ENCODE measurements at places on chromosomes 3 and 15.

DNA sequence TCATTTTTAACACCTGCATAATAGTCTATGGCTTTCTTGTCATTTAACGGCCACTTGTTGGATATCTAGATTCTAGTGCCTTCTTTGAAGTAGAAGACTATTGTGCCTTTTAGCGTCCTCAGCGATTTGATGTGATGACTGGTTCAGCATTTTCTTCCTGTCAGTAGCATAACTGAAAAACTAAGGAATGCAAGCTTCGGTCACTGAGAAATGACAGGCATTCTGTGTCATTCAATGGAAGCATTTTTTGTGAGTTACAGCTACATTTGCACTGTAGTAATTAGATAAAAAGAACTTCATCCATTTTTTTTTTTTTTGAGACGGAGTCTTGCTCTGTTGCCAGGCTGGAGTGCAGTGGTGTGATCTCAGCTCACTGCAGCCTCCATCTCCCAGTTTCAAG lies 10.3 kb downstream of the NEK11 start:
- DNase-seq = no peak

DNA sequence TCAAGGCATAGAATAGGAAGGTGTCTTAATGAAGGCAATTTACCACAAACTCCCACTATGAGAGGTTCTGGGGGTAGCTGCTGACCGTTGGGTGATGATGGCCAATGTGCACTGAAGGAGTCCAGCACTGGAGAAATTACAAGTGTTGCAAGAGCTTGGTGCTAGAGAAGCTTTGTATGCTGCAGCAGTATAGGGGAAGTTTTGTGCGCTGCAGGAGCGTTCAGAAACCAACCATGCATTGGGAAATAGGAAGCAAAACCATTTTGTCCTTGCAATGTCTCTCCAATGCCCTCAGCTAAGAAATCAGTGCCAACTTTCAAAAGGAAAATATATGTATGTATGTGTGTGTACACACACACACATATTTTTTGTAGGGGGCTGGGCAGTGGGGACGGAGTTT lies 441.6 kb upstream of the NAALADL2 start:
- no peak for DNase-seq

DNA sequence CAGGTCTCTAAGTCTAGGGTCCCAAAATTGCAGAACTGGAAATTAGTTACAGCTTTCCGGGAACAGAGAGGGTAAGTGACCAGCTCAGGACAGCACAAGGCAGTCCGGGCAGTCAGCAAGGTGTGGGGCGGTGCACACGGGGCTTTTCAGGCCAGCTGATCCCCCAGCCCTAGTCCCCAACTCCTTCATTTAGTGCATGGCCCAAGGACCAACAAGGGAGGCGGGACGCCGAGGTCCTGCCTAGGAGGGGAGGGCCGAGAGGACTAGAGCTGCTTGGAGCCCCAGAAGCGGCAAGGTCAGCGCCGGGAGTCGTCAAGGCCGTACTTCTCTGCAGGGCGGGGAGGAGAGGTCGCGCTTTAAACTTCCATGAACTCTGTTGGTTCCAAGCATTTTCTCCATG lies 2.0 kb upstream of the PDE8A start:
- no peak for DNase-seq

- no peak for DNase-seq
These were observed 92.8 kb downstream of the ZIC4 start for GRCh38 chr3:147313513-147313912.

GRCh38 chr15:51307325-51307724 lies 31.1 kb downstream of the CYP19A1 start:
- no peak for DNase-seq

GRCh38 chr15:87954793-87955192 lies 301.7 kb downstream of the NTRK3 start:
- no peak for DNase-seq

DNA sequence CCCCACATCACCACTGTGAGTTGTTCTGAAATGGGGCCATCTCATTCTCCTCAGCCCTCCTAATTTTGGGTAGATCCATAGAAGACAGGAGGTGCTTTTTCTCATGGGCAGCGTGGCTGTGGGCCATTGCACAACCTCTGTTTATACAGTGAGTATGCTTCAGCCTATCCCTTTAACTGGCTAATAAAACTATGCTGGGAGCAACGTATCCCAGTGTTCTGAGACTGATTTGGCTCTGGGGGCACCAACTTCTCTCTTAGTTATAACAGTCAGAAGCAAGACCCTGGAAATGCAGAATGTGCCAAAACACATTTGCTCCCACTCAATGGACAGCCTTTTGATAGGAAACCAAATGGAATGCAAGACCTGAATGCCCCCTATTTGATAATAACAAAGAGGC lies 97.1 kb upstream of the ICE2 start:
- no peak for DNase-seq

GRCh38 chr3:100993309-100993708 lies at the start of gene ABI3BP:
Gene ABI3BP (minus strand): TSS chr3:100993421. CDS start chr3:100993384, 37 bp downstream.
- peak; percentile 0 for DNase-seq

DNA sequence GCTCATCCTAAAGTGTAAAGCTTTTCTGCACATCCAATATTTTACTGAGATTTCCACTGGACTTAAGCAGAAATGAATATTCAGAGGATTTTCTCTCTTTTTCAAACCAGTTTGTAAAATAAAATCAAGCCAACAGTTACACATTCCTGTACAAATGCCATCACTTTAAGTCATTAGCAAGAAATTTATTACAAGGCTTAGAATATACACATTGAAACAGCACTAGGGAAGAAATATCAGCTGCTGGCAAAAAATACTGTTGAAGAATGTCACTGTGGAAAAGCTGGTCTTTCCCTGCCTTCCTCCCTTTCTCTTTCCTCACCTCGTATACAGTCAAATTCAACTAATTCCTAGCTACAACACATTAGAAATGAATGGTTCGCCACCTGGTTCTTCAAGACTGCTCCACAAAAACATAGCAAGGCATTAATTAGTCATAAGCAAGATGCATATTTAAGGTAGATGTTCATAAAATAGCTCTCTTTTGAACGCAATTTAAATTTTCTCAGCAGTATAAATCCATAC lies 21.3 kb downstream of the PLOD2 start:
- no peak for DNase-seq

GRCh38 chr3:5309171-5309570 lies 121.7 kb downstream of the EDEM1 start:
- DNase-seq = no peak

DNA sequence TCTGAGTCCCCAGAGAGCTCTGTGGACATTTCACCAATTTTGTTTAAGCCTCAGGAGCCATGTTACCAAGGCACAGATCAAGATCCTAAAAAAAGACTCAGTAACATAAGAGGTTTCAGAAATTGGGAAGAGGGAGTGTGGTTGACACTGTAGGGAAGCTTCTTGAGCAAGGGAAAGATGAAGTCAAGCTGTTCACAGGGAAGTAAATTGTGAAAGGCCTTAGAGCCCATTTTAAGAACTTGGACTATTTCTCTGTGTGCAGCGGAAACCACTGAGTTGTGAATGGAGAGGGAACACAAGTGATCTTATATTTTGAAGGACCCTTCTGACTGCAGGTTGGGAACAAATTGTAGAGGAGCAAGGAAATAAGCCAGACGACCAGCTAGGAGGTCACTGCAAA lies 18.7 kb downstream of the BCL2A1 start:
- no peak for DNase-seq

DNA sequence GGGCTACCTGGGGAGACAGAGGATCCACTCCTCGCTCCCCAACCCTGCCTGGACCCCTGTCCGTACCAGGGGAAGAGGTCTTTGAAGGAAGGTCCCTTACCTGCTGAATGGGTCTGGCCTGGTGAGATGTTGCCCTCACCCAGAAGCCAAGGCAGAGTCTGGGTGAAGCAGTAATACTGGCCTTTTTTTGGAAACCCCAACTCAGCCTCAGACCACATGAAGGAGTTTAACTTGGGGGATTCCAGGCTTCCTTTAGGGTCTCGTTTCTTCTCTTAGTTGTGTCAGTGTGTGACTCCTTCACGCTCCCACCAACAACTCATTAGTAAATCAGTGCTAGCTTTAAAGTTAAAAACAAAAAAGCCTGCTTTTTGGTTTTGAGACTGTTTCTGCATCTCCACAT lies 45.6 kb downstream of the RTP1 start:
- no peak for DNase-seq

DNA sequence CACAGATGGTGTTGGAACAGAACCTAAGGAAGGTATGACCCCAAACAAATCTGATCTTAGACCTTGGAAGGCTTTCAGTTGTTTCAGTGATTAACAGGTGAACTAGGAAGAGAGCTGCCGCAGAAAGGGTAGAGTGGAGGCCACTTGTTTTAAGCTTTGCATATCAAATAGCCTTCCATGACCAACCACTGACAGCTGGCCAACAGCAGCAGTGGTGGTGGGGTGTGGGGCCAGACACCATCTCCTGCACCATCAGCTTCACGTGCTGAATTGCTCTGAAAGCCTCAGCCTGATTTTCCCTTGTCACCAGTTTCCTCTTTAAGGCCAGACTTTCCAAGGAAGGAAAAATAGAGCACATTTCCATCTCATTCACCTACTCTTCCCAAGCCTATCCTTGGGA lies 16.6 kb upstream of the OSBPL11 start:
- DNase-seq = no peak

GRCh38 chr15:70493787-70494516 lies 269.4 kb downstream of the UACA start:
- no peak for DNase-seq

DNA sequence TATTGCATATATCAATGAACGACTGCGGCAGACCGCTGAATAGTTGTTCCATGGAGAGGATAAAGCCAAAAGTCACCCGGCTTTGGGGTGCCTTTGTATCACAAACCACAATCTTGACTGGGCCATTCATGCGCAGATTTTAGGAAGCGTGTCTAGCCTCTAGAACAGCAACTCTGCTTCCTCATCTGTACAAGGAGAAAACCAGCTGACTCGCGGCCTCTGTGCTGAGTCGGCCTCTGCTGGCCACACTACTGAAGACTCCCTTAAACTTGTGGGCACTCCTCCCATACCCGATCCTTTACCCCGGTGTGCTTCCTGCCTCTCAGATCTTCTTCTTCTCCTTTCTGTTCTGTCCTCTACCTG lies 872 bp downstream of the DLEC1 start:
- peak; percentile 33 for DNase-seq

DNA sequence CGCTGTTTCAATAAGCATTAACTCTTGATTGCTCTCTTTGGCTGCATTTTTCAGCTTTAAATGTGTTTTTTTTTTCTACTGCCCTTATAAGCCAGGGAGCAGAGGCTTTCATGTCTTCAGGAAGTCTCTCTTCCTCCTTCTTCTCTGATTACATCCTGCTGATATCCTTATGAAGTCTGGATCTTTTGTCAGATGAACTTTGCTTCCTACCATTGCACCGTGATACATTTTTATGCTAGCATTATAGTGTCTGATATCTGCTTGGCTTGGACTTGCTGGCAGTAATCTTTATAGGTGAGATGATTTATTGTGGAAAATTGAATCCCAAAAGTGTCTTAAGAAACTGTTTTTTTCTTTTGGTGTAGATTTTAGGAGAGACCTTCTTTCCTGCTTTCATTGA lies 160.4 kb upstream of the CFAP20DC start:
- DNase-seq = no peak

DNA sequence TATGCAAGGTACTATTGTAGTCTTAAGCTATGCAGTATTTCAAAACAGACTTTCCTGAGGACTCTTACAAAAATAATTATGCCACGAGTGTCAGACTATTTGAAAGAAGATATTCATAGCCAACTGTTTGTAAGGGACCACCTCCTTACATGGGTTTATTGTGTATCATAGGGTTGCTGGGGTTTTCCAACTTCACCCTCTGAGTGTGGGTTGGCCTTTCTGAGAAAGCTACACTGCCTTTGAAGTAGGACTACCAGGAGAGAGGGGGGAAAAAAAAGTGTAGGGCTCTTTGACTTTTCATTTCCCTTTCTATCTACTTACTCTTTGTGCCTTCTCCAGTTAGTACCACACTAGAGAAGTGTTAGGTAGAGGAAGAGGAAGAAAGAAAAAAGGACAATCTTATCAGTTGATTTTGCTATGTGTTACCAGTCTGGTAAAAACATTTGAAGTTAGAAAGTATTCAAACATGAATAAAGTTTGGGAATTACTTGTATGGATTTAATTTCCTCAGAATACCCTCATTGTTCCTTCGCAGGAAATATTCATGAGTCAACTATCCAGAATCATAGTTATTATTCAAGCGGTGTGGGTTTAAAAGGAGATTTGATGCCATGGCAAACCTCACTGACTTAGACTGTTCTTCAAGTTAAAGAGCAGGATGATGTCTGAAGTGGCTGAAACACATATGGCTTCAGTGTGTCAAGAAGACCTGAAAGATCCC lies 329.3 kb upstream of the THBS1 start:
- no peak for DNase-seq

GRCh38 chr3:49721896-49722781 lies 1.6 kb downstream of the GMPPB start:
- DNase-seq = no peak

DNA sequence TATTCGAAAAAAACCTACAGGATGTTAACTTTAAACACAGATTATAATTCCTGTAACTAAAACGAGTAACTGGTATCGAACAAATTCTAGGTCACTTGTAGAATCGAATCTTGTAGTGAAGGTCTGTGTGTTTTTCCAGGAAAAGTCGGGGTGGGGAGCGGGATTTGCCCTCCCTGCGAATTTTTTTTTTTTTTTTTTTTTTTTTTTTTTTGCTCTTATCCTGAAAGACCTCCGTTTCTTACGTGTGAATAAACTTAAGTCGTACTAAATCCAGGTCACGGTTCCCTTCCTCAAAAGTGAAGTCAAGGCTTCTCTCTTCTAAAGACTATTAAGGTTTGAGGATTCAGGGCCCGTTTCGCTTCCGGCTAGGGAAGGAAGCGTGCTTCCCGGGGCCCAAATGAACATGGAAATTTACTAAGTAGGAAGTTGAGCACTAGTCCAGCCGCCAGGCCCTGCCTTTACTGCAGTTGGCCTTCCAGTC lies 770 bp downstream of the TBC1D5 start:
- DNase-seq = no peak

- no peak for DNase-seq
These were observed 64.4 kb downstream of the SLMAP start for GRCh38 chr3:57820479-57820878.

DNA sequence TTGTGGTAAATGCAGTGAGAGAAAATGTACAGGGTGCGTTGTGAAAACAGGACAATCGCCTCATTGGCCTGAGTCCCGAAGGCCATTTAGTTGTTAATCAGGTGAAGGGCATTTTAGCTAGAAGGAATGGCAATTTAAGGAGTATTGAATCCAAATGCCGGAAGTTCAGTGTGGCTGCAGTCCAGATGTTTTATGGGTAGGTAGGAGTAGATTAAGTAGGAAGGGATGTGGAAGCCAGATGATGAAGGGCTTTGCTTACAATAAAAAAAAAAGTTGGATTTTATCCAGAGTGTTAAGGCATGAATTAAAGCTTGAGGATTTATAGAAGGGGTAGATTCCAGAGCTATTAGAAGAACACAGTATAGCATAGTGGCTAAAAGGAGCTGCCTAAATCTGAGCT lies 572.7 kb downstream of the NLGN1 start:
- DNase-seq = no peak

DNA sequence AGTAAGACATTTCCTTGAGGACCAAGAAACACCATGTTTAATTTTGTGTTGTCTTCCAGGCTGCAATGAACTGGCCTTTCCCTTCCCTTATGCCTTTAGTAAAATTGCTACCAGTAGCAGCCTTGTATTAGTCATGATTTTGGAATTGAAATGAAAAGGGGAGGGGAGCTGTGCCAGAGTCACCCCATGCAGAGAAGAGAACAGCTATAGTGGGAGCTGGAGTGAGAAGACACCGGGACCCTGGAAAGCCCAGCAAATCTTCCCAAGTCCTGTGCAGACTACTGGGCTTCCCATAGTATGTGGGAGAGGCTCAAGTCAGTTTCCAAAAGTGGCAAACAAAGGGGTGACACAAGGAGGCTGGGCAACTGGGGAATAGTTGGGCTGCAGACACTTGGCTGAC lies 178.5 kb downstream of the NR1D2 start:
- DNase-seq = no peak

GRCh38 chr15:65535192-65535591 lies 4.9 kb downstream of the HACD3 start:
- no peak for DNase-seq

Data from activated T-cell treated with anti-CD3 and anti-CD28 coated beads for 1 hour (primary cell).